ENCODE measurements at places on chromosomes 6 and 20.
A peak's percentile ranks its signal among the peaks of the same experiment; 100 is the strongest.

DNA sequence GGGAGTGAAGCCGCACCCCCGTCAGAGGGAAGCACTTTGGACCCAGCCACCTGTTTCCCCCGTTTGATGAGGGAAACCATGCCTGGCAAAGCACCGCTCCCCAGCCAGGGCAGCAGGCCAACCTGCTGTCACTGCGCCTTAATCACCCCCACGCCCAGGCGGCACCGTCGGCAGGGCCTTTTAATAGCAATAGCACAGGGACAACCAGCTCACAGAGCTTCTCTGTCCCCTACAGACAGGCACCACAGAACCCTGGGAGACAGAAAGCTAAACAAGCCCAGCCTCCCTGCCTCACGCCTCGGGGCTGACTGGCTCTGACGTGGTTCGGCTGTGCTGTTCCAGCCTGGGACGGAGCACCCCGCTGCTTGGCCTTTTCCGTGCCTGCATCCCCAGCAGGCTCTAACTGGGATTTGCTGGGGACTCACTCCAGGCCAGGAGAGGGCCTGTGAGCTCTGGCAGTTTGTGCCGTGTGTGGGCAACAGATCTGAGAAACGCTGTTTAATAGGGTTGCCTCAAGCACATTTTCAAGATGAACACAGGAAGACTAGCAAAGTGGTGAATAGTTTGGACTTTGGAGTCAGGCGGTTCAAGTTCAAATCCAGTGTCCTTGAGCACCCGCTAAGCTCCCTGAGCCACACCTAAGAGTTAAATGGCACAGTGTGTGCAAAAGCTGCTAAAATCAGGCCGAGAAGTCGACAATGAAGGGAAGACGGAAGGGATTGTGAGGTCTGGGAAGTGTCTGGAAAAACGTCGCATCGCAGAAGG lies 223.8 kb downstream of the NRN1 start:
- no peak for DNase-seq

DNA sequence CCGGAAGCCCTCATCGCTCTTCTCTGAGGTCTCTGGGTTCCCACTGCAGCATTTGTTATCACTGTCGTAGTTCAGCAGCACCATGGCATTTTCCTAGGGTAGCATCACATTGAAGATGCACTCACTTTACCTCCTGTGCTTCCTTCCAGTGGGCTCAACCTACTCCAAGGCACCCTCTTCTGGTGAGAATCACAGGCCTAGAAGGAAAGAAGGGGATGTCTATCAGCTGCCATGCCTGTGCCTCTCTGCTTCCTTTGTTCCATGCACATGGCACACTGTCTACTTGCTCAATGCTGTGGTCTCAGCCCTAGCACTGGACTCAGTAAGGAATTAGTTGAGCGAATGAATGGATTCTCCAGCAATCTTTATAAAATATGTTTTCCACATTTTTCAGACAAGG lies 22.6 kb downstream of the CST4 start:
- DNase-seq = no peak

- no peak for DNase-seq
These were observed 21.1 kb upstream of the THBS2 start for GRCh38 chr6:169274781-169275180.

DNA sequence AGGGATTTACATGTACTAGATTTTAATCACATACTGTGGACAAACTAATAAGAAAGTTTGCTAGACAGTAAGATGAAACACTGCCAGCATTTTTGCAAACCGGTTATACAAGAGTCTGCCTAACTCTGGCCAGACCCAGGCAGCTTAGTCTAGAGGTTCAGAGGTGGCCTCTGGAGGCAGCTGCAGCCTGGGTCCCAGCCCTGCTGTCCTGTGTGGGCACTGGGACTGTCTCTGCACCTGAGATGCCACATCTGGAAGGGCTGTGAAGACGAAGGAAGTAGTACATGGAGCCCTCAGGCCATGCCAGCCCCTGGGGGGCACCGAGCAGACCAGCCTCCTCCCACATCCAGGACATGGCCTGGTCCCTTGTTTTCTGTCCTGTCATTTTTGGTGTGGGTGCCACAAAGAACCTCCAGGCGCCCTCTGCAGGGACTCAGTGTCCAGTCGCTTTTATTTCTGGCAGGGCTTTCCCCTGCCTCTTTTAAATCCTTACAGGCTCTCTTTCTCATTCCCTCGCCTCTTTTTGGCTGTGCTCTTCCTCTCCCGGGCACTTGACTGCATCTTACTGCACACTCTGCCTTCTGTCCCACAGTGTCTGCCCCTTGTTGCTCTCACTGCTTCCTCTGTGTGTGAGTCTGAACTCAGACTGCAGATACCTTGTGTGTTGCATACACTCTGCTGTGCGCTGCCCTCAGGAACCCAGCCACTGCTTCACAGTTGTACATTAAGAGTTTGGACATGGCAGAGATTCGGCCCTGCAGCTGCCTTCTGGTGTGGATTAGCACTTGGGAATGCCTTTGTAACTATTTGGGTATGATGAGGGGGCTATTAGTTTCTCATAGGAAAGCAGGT lies 216.7 kb downstream of the ZDHHC14 start:
- DNase-seq = peak; percentile 35

- no peak for DNase-seq
These were observed 27.1 kb downstream of the CDYL start for GRCh38 chr6:4803343-4803744.

- DNase-seq = no peak
These were observed 79.9 kb downstream of the SEL1L2 start for GRCh38 chr20:13910492-13910891.

- no peak for DNase-seq
These were observed 65.8 kb downstream of the E2F3 start for GRCh38 chr6:20467437-20467836.

DNA sequence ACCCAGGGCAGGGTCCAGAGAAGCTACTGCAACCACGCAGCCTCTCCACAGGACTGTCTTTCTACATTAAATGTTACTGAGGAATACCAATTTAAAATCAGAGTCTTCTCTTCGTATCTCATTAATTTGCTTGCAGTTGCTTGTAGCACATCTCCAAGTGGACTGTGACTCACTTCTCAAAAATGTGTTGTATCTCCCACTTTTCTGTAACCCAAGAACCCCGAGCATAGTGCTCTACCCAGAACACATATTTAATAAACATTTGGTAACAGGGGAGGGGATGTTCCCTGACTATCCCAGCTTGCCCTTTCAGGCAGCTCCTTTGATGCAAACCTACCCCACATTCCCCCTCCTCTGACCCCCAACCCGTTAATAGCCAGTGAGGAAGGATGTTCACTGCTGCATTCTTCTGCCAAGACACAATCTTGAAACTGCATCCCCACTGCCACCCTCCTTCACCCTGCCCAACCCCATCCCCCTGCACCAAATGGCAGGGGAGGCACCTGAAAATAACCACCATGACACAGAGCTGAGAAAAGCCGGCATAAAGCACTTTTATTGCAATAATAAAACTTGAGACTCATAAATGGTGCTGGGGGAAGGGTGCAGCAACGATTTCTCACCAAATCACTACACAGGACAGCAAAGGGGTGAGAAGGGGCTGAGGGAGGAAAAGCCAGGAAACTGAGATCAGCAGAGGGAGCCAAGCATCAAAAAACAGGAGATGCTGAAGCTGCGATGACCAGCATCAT lies 24.2 kb downstream of the FKBP1A start:
- DNase-seq = no peak

- DNase-seq = no peak
These were observed 89.2 kb downstream of the RAMACL start for GRCh38 chr6:166497087-166497899.

DNA sequence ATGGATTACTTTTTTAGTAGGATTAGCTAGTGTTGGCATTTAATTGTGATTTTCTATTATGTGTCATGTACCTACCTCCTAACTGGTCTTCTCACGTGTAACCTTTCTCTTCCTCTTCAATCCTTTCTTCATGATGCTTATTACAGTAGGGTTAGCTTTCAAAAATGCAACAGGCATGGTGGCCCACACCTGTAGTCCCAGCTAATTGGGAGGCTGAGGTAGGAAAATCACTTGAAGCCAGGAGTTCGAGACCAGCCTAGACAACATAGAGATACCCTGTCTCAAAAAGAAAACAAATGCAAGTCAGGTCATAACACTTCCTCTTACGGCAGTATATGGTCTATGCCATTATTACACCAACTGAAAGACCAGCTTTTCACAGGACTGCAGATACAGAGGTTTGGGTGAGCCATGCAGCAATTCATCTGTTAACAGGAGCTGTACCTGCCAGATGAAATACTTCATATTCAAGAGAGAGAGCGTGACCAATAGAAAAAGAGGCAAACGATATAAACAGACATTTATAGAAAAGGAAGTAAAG lies 195.0 kb downstream of the TMEM242 start:
- DNase-seq = no peak

DNA sequence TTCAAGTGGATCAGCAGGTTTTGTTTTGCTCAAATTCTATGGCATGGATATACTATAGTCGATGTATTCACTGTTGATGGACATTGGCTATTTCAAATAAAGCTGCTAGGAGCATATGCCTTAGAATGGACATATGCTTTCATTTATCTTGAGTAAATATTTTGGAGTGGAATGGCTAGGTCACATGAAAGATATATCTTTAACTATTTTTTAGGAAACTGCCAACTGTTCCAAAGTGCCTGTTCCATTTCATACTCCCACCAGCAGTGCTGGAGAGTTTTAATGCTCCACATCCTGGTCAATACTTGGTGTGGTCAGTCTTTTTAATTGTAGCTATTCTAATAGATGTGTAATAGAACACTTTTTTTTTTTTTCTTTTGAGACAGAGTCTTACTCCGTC lies 81.1 kb upstream of the PIM1 start:
- no peak for DNase-seq

- no peak for DNase-seq
These were observed 128.1 kb upstream of the STMND1 start for GRCh38 chr6:16973545-16974386.

DNA sequence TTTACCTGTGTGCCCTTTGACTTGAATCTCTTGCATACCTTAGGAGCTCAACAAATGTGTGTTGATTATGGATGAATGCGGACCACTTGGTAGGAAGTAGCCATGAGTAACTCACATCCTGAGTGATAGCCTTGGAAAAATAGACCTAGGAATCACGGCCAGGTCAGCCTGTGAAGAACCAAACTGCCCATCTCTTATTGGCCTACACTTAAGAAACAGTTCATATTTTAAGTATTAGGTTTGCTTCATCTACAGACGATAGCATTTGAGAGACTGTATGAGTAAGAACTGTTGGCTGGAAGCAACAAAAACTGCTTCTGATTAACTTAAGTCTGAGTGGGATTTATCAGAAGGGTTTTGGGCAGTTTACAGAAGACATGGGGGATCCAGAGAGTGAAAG lies 320.1 kb upstream of the PRND start:
- no peak for DNase-seq

DNA sequence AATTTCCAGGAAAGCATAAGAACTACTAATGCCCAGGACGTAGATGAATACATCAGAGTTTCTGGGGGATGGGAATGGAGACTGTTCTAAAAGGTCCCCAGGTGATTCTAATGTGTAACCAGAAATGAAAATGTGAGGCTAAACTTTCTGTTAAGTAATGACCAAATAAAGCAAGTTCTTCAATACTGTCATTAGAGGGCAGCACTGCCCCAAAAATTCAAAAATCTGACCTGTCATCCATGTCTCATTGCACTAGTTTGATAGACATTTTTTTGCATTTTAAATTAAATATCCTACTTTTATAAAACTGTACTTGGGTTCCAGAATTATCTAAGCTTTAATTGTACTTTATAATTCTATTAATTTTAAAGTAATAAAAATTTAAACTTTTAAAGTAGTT lies 94.9 kb downstream of the RFX6 start:
- no peak for DNase-seq

GRCh38 chr6:33808641-33809180 lies 4.9 kb upstream of the MLN start:
- DNase-seq = no peak

DNA sequence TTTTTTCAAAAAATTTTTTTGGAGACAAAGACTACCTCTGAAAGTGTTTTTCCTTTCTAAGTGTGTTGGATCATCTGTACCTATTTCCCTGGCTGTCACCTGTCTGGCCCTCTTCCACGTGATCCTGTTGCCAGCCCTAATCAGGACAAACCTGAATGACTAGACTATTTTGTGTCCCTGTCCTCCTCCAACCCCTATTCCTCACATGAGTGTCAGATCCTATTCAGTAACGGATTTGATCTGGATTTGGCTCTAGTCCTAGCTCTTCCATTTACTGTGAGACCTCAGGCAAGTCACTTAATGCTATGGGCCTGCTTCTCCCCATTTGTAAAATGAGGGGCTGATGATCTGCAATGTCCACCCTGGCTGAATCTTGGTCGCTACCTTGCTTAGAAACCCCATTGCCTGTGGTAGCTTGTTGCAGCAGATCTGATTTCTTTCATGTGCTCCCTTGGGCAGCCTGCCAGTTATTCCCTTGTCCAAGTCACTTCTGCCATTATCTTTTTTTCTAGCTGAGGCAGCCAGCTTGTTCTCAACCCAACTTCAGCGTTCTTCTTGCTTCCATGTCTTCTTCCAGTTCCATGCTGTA lies 4.8 kb downstream of the PHF20 start:
- no peak for DNase-seq
